Left renal pelvis (tissue), 4 donors: ENCODE measurements at places on chromosomes 7 and 10. TPM values are rescaled to one million over a fixed set of nuclear protein-coding genes. Genes with fewer than 3 reads are reported as not detected.

The SPDYE11 gene
- polyA plus RNA-seq, result 1.3 TPM

DNA sequence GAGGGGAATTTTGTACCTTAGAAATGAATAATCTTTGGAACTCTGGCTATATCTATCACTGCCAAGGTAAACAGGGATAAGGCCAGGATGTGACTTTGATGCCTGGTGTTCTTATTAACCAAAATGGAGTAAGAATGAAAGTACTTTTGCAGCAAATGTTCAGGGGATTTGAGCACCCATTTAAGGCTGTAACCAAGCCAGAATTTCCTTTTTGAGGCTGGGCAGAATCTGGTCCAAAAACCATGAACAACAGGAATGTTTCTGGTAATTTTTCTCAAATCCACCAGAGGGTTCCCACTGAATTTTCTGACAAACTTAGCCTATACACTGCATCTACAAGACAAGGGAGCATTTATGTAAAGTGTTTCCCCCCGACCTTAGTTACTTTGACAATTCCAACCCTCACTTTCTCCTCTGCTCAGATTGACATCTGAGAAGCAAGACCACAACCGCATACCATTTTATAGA lies 120.6 kb downstream of the BAMBI start:
- DNase-seq, result no peak

- DNase-seq, result no peak
Measured at GRCh38 chr7:98398567-98399372, 2.1 kb downstream of the BAIAP2L1 start.

DNA sequence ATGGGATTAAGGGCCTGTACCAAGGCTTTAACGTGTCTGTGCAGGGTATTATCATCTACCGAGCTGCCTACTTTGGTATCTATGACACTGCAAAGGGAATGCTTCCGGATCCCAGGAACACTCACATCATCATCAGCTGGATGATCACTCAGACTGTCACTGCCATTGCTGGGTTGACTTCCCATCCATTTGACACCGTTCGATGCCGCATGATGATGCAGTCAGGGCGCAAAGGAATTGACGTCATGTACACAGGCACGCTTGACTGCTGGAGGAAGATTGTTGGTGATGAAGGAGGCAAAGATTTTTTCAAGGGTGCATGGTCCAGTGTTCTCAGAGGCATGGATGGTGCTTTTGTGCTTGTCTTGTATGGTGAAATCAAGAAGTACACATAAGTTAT lies 18.2 kb downstream of the LSM5 start:
- no peak for DNase-seq

- peak; percentile 31 for DNase-seq
Measured at GRCh38 chr10:17617031-17617911, at the start of gene HACD1. Gene HACD1, minus strand, starts transcription at chr10:17617374. Its CDS starts 35 bp downstream, at chr10:17617339.
